Effector CD4-positive, alpha-beta T cell (primary cell): ENCODE measurements at places on chromosomes 3 and 15.

GRCh38 chr15:87704276-87704675, 552.3 kb downstream of the NTRK3 start:
- no peak for DNase-seq

DNA sequence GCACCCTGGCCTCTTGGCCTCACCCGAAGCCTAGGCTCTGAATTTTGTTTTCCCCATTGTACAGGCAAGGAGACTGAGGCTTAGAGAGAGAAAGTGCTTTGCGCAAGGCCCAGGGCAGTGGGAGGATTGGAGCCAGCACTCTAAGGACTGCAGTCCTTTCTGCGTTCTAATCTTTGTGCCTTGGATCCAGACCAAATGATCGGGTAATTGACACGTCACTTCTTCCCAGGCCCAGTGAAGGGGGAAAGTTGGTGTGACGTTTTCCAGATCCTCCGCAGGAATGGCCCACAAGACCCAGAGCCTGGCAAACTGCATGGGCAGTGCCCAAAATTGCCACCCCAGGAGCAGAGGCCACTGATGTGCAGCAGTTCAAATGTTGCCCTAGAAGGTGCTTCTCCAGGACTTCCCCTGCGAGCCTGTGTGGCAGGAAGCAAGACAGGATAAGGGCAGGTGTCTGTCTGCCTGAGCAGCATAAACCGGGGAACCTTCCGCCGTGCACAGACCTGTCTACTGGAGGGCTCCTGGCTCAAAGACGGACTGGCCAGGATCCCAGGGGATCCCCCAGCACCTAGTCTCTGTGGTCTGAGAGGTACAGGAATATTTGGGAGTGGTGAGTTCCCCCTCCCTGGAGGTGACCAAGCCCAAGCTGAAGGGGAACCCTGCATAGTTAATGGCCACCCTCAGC, 194.5 kb upstream of the TLE3 start:
- DNase-seq: no peak

DNA sequence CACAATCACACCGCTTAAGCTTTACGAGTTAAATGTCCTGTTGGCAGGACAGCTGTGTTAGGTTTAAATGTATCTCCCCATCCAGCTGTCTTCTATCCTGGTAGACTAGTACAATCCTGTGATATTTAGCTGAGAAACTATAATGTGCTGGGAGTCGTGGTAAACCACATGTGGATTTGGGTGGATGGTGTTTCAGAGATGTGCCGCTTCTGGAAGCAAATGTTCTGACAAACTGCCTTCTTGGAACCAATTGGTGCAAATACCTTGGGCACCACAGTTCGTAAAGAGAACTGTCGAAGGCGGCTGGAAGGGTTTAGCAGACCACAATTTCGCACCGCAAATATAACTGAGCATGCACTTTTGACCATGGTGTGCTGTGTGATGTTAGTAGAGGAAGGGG, 15.0 kb downstream of the SCG5 start:
- no peak for DNase-seq

GRCh38 chr3:76311941-76312340, 526.6 kb upstream of the ZNF717 start:
- no peak for DNase-seq

- DNase-seq: peak; percentile 96
Observed at GRCh38 chr3:150408221-150409124, at the start of gene TSC22D2. TSS of gene TSC22D2 (plus strand) at chr3:150408298. CDS start at chr3:150409351, 1,053 bp downstream.

- peak; percentile 26 for DNase-seq
Observed at GRCh38 chr3:72446218-72447058, 401.8 kb downstream of the SHQ1 start.

DNA sequence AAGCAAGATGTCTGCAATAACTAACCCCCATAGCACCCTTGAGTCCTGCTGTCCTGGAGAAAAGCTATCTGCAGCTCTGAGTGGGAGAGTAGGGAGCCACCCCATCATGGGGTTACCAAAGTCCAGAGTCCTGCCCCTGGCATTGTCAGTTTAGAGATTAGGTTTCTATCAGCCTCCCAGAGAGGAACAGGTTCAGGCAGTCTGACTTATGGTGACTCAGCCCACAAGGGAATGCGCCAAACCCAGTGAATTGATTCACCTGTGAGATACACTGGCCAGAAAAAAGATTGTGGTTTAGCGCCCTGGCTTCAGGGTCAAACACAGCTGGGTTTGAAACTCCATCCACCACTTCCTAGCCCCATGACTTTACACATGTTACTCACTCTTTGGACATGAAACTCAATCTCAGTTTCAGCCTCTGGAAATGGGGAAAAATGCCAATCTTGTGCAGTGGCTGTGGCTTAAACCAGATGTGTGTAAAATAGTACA, 263.6 kb upstream of the HES1 start:
- no peak for DNase-seq

GRCh38 chr15:43376017-43376705, 5.3 kb downstream of the TUBGCP4 start:
- peak; percentile 10 for DNase-seq

- no peak for DNase-seq
Observed at GRCh38 chr3:138396752-138397410, 37.5 kb upstream of the ESYT3 start.

- no peak for DNase-seq
Observed at GRCh38 chr15:88623632-88624031, 2.5 kb downstream of the AEN start.

DNA sequence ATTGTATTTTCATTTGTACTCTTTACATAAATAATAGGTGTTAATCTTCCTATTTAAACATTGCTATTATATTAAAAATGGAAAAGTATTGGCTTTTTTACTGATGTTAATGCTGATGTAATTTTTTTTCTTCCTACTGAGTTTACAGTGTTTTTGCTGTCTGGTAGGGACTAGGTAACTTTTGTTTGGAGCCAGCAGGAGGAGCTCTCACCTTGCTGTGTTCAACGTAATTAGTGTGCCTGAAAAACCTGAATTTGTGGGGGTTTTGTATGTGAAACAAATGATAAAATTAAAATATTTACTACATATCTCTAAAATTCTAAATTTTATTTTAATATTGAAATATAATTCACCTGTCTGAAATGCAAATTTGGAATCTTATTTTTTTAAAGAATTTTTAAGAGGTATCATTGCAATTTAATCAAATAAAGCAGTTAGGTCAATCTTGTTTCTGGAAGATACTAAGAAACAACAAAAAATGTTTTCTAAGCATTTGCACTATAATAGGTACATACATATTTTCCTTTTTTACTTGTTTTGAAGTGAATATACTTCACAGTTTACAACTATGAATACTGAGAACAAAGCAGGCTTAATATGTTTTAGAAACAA, 48.8 kb downstream of the EPHA6 start:
- DNase-seq: no peak

GRCh38 chr15:95326431-95327182, 1003.9 kb upstream of the NR2F2 start:
- DNase-seq: no peak

- DNase-seq: no peak
Observed at GRCh38 chr15:57992761-57993355, 72.7 kb downstream of the ALDH1A2 start.

- no peak for DNase-seq
Observed at GRCh38 chr15:89113296-89114024, 25.2 kb downstream of the ABHD2 start.

GRCh38 chr3:82004266-82004665, 242.8 kb upstream of the GBE1 start:
- DNase-seq: no peak

GRCh38 chr3:159029306-159030026, 227.6 kb downstream of the MFSD1 start:
- DNase-seq: no peak

DNA sequence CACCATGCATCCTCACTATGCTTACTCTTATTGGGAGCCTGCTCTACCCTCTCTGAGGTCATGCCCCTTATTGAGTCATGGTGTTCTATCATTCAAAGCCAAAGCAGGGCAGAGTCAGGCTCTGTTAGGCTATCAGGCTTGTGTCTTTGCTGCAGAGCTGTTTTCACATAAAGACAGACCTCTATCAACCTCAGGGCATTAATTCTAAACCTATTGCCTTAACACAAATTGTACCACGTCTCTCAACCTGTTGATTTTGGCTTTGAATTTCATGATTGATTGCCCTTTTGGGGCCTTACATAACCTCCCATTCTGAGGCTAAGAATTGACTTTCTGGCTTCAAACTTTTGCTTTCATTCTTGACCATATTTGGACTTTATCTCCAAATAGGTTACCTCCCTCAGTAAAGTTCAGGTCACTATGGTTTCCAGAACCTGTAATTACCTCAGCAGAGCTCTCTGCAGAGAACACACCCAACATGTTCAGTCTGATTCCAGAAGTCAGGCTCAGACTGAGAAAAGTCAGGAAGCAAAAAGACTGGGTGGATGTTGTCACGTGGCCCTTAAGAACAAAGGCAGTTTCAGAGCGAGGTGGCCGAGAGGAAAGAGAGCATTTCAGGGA, 221.4 kb upstream of the NANOGP8 start:
- no peak for DNase-seq

DNA sequence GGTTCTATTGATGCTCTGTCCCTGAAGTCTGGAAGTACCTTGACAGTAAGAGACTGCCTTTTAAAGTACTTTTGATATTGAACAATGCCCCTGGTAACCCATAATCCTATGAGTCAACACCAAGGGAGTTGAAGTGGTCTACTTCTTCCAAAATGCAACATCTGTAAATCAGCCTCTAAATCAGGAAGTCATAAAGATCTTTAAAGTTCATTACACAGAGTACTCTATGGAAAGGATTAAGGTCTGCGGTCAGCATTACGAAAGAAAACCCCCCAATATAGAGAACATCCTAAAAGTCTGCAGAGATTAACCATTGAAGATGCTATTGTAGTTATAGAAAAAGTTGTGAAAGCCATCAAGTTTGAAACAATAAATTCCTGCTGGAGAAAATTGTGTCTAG, 52.7 kb upstream of the CMC1 start:
- DNase-seq: no peak

DNA sequence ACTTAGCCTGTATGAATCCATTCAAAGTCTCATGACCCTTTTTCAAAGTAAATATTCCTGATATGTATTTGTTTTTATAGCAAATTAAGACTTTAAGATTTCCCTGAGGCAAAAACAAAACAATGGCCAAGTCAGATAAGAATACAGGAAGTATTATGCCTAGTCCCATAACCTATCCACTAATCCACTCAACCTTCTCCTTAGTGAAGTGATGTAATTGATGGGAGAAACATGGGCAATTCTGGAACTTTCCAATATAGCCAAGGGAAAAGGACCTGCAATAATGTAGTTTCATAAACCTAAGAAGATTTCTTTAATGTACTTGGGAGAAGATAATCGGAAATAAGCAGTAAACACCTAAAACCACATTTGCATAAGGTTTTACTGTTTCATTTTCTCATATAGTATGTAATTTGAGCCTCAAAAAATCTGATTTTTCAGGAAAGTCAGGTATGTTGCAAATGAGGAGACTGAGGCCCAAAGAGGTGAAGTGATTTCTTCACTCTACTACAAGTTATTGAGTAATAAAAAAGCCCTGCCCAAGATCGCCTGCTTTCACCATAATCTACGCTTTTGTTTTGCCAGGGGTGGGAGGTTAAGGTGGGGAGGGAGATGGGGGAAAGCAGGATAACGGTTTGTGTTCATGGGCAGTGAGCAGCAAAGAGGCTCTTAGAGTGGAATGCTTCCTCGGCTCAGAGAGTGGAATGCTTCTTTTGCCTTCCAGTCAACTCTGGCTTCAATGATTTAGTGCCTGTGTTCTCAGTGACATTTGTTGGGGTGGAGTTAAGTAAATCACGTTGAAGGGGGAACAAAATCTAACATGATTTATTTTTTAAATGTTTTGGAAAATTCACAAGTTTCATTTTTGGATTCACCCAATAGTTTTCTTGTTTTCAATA, 95.0 kb upstream of the FNDC3B start:
- no peak for DNase-seq

DNA sequence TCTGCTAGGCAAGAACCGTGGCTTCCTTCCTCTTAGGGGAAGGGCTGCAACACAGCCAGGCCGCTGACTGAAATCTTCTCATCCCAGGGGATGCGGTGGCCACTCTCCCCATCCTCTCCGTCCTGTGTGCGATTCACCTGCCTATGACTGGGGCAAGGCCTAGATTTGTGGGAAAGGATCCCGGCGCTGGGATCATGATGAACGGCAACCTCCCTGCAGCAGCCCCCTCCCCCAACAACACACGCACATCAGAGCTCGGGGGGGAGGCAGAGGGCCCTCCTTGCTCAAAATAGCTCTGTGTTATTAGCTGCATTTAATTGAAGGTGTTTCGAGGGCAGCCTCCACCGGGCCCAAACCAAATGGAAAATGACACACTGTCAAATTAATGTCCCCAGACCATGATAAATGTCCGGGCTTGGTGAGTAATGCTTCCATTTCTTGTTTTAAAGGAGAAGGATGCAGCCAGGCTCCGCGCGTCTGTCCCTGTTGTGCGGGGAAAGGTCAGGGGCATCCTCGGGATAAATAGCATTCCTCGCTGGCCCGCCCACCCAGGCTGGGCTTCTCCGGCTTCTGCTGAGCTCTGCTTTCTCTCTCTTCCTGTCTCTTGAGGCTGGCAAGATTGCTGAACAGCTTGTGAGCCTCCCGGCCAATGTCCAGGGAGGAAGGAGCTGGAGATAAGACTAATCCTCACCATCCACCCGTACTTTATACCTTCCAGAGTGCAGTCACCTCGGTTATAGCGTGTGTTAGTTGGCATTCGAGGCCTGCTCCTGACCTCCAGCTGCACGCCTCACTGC, 56.4 kb upstream of the TLE3 start:
- DNase-seq: no peak

- no peak for DNase-seq
Observed at GRCh38 chr3:179895330-179895729, 141.4 kb downstream of the PEX5L start.

DNA sequence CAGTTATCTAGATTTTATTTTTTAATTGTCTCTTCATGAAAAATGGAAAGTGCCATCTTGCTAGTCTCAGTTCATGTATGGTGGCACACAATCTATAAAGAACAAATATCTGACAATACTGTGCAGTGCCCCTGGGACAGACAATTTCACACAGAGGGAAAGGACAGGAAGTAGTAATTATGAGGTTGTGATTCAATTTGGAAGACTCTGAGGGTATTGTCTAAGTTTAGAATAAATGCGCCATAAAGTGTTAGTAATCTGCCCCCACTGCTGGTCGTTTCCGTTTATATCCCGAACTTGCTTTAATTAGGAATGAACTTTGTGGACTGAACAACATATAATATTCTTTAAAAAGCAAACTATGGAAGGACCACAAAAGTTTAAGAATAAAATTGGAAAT, 196.4 kb upstream of the SLC24A5 start:
- DNase-seq: no peak
